Left hindlimb (tissue), 1 donor: ENCODE measurements at places on chromosomes 16 and 17.

DNA sequence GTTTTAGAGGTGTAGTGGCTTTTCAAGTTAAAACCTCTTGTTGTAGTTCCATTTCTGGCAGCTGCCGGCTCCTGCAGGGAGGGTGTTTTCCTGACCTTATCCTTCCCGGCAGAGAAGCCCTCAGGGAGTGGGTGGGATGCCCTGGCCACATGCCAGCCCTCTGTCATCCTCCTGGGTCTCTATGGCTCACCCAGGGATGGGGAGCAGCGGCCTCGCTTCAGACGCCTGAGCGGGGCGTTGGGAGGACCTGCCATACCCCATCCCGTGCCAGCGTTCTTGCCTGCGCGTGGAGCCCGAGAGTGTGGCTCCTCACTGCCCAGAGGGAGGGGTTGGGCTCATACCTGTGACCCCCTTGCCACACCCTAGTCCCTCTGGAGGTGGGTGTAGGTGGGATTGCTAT is 11.9 kb downstream of the KCNJ12 start:
- no peak for DNase-seq

GRCh38 chr16:54734156-54734555 is 196.5 kb upstream of the IRX5 start:
- DNase-seq: no peak

GRCh38 chr17:16988749-16989229 is 16.9 kb upstream of the TNFRSF13B start:
- DNase-seq: no peak

DNA sequence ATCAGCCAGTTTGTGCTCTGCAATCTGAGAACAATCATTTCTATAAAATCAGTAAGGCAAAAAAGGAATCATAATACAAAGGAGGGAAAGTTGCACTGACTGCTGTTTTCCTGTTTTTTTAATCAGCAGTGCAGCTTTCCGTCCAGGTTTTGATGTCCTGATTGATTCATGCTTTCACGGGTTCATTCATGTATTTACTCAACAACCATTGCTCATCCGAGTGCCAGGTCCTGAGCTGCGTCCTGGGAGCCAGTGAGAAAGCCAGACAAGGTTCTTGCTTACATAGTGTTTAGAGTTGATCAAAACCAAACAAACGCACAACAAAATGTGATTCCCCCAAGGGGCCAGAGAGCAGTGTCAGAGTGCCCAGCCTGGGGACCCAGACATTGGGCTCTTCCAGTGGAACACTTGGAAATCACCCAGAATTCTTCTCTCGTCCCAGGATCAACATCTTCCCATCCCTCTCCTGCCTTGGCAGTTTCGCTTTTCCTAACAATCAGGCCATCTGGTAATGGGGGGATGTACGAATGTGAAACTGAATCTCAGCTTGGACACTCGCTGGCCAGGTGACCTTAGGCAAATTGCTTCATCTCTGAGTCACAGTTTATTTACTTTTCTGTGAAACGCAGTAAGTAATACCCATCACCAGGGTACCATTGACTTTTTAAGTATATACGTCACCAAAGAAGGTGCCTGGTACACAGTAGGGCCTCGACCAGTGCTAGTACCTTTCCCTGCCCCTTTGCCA is 13.3 kb upstream of the C1QL1 start:
- DNase-seq: no peak

DNA sequence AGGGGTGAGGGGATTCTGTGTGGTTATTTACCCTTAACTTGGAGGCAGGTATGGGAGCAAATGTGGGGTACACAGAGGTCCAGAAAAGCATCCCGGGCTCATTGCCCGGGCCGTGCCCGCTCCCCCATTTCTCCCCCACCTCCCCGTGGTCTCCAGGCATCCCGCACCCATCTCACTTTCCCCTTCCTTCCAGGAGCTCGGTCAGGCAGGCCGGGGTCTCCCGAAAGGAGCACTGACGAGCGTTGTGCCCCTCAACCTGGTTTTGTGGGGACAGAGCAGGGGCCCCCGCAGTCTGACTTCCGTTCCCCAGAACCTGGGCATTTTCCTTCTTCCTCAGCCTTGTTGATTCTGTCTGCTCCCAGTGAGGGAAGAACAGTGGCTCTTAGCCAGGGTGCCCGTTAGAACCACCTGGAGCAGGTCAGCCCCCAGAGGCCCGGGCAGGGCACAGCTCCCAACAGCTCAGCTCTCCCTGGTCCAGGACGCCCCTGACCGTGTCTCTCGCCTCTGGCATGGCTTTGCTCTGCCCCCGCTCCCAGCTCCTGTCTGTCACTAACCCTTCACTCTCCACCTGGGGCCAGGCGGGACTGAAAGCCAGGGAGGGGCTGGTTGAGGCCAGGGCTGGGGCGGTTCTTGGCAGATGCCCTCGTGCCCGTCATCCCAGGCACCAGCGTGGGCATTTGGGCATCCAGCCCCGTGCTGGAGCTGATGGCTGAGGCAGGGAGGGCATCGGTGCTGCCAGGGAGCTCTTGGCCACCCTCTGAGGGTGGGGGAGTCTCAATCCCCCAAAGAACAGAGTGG is 12.5 kb upstream of the NUDT16L1 start:
- DNase-seq: peak; percentile 40

DNA sequence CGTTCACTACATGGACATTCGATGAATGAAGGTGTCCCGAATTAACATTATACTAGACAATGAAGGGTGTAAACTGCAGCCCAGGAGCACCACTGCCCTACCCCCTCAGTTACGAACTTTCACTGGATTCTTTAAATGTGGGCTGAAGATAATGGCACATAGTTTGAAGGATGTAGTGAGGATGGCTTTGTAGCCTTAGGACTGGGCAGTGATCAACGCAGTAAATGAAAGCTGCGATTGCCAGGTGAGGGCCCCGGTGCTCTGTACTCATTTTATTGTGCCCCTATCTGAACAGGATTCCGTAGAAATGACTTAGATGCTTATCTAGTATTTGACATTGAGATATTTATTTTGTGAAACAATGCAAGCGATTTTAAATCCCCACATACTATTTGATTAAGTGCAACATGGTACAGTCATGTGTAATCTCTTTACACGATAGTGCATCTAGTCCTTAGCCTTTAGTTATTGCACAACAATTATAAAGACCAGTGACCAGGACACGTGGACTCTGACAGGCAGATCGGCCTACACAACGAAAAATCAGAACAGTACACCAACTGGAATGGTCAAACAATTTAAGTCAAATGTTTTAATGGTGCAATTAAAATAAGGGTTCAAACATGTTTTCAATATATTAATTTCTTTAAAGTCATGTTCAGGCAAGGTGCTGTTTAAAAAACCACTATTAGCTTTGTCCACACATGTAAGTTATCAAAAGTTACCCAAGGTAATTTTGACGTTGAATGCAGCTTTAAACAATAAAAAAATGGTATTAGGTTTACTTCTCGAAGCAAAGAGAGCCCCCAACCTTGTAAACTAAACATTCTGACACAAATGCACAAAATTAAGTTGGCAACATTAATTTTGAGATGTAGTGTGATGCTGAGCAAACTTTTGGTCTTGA is 17.4 kb upstream of the ERN1 start:
- DNase-seq: no peak

- no peak for DNase-seq
Observed at GRCh38 chr17:19411631-19412030, 599 bp downstream of the RNF112 start.

DNA sequence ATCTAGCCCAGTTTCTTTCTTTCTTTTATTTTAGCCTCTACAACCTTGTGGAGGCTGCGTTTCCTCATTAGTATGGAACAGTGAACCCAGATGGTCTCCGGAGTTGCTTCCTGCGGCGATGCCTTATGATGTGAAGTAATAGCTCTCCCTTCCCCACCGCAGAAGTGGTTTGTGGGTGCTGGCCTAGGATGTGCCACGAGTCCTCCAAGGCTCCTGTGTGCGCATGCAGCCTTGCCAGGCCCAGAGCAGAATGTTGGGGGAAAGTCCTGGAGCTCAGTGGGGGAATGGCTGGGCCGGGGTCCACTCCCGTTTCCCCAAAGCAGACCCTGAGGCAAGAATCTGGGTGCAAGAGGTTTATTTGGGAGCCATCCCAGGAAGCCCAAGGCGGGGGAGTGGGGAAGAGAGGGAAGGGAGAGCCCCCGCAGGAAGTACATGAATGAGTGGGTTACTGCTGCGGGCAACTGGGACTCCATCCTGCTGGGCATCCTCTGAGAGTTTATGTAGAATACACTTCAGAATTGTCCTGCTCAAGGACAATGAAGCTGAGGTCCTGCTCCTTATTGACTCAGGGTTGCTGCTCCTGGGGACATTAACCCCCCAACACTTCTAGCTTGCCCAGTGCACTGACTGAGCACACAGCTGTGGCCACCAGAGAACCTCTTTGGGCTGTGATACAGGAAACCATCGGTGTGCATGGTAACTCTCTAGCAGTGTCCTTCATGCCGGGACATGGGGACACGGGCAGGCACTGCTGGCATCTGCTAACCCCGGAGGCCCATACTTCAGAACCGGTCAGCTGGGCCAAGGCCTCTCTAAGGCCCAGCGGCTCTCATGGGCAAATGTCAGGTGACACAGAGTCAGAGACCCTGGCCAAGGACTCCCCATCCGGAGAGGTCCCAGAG is 3.7 kb upstream of the HCRT start:
- no peak for DNase-seq

GRCh38 chr16:67537270-67537635 is 8.6 kb downstream of the RIPOR1 start:
- DNase-seq: peak; percentile 76

DNA sequence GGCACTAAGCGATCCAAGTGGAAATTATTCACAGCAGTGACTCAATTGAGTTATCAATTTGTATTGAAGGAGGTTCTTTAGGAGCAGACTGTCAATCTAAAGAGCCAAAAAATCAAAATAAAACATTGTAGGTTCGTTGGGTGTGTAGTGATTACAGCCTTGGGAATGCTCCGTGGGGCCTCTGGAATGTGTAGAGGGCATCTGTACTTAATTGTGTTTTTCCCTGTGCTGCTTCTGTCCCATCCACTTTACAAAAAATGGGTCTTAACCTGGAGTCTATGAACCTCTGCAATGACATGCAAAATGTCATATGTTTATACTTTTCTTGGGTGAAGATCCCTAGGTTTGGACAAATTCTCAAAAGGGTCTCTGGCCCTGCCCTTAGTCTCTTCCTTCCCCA is 215.1 kb downstream of the CCDC182 start:
- no peak for DNase-seq

- no peak for DNase-seq
Observed at GRCh38 chr16:27398894-27399853, 2.8 kb upstream of the IL21R start.

DNA sequence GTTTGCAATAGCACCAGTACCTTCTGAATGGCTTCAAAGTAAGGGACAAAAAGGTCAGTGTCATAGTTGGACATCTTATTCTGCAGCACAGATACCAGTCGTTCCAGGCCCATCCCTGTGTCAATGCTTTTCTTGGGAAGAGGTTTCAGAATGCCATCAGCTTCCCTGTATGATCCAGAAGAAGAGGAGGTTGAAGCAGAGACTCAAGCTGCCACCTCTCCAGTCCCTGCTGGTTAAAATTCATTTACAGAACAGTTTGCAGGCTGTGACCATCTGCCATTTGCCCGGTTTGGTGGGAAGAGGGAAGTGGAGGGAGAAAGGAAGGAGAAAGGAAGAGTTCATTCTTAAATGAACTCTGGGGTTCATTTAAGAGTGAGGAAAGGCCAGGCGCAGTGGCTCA is 18.4 kb upstream of the EXOSC6 start:
- no peak for DNase-seq

GRCh38 chr16:49495596-49496355 is 122.2 kb downstream of the C16orf78 start:
- DNase-seq: no peak

- no peak for DNase-seq
Observed at GRCh38 chr17:80663781-80664206, 119.2 kb downstream of the RPTOR start.

- DNase-seq: no peak
Observed at GRCh38 chr16:13401641-13402040, 500.2 kb downstream of the SHISA9 start.

- peak; percentile 50 for DNase-seq
Observed at GRCh38 chr17:62986549-62986948, 20.5 kb downstream of the TANC2 start.

DNA sequence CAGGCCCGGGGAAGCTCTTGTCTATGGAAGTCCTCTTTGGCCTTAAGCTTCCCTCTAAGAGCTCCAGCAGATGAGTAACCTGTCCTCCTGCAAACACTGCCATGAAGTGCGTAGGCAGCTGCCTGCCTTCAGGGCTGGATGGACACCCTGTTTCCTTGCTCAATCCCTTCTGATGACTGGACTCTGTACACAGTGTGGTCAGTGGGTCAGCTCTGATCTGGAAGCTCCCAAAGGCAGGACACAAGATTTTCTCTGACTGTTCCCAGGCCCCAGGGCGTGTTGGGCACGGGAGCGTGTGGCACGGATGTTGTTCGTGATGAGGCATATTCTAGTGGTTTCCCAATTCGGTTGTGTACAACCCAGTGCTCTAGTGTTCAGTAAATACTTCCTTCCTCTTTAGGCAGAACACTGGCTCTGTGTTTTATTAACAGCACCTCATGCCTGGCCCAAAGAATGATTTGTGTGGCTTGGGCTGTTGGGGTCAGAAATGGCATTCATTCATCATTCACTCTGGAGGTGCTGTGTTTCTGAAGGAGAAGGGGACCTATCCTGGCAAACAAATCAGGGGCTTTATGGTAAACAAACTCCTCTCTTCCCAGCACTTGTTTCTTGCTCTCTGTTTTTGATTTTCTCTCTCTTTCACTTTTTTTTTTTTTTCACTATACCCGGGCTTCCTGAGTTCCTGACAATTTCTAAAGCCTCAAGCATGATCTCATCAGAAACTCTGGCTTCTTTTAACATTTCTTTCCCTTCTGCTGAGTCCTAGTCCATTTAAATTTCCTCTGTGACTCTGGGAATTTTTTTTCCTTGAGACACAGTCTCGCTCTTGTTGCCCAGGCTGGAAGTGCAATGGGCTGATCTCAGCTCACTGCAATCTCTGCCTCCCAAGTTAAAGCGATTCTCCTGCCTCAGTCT is 12.0 kb upstream of the RNF157 start:
- DNase-seq: no peak

- peak; percentile 79 for DNase-seq
Observed at GRCh38 chr16:84970447-84971127, 40.7 kb downstream of the ZDHHC7 start.

DNA sequence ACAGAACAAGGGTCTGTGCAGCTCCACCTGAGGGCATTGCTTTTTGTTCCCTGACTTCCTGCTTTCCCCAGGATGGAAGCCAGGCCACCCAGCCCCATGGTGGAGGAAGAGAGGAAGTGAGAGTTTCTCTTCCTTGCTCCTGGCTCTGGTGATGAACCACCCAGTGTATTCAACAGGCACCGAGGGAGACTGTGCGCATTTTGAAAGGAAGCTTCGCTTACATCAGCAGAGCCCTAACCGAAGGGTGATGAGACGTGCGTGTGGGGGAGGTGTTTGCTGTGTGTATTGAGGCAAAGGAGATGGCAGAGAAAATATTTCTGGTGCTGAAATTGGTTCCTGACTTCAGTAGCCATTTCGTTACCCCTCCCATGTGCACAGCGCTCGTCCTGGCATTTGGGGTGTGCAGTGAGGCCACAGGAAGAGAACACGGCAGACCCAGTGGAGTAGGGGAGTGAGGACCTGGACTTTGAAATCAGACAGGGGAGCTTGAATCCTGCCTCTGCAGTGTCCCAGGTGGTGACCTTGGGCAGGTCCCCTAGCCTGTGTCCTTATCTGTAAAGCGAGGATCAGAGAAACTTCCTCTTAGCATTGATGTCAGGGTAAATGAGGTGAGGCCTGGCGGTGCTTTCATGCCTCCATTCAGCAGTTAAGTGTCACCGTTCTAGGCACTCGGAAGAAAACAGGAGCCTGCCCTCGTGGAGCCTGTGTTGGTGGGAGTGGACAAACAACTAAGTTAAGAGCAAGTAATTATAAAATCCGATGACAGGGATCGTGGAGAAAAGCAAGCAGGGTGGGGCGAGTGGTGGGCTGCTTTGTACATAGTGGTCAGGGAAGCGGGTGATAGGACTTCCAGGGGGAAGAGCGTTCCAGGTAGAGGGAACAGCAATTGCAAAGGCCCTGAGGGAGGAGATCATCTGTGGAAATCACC is 7.4 kb downstream of the CMIP start:
- no peak for DNase-seq
